ENCODE measurements at places on chromosomes 12 and 14. TPM values are rescaled to one million over a fixed set of nuclear protein-coding genes. Genes with fewer than 3 reads are reported as not detected.

Gene C12orf42
- total RNA-seq: 0.49 TPM

Gene RND1
- total RNA-seq: 2.3 TPM

GRCh38 chr12:22656376-22656775 is 31.4 kb downstream of the ETNK1 start:
- H3K4me1 ChIP-seq: peaks cover 40% of the 10 kb centered on the region
- no peaks in the 10 kb centered on the region for H3K27me3 ChIP-seq
- no peak for DNase-seq
- H3K4me3 ChIP-seq: no peak overlapping the region
- H3K27ac ChIP-seq: no peak overlapping the region

DNA sequence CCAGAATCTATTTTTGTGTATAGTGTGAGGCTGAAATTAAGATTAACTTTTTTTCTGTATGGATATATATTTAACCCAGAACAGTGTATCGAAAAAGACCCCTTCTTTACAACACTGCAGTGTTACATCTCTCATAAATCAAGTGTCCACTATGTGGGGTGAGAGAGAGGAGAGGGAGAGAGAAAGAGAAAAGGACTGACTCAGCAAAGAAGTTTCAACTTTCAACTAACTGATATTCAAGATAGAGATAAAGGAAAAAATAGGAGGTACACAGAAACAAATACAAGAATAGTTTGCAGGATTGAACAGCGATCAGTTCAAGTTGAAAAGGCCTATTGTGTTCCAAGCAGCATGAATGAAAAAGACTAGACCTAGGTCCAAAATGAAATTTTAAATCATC is 126.7 kb upstream of the NEDD1 start:
- H3K4me3 ChIP-seq: no peak overlapping the region
- no peak for DNase-seq
- H3K27ac ChIP-seq: no peak overlapping the region
- H3K27me3 ChIP-seq: no peaks in the 10 kb centered on the region
- H3K4me1 ChIP-seq: no peaks in the 10 kb centered on the region
- no peaks in the 10 kb centered on the region for H3K36me3 ChIP-seq

All from activated CD8-positive, alpha-beta T cell treated with anti-CD3 and anti-CD28 coated beads for 36 hours (primary cell).